ENCODE measurements at places on chromosomes 5 and 9.

DNA sequence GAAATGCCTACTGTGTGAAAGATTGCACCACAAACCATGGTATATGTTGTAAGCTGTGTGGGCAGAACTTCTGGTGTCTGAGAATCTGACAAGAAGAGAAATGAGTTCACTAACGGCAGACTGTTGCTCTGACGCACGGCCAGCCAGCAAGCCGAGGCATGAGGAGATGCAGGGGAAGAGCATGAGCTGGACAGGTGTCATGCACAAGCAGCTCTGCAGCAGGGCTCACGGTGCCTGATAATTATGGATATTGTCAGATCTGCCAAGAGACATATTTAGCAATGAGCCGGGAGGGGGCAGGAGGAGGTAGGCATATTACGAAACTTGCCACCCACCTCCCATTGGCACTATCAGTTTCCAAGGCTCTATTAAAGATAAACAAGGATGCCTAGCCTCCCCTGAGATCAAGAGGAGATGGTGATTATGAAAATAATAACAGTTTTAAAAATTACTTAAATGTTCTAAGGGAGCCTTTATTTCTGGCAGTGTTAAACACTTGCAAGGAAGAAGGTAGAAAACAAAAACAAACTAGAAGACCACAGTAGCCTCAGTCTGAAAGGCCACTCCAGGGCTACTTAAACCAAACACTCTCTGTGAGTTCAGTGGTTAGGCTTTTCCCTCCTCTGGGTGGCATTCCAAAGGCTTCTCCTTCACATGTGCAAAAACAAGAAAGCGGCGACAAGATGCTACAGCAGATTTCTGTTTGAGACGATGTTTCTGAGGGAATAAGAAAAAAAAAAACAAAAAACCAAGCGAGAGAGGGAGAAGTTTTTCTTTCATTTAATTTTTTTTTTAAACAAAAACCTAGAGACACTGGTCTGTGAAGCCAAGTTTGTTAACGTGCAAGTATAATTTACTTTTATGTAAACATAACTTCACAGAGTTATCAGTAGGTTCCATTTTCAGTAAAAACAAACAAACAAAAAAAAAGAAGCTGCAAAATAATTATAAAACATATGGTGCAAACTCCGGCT, 339.5 kb downstream of the BNC2 start:
- DNase-seq: peak; percentile 98

DNA sequence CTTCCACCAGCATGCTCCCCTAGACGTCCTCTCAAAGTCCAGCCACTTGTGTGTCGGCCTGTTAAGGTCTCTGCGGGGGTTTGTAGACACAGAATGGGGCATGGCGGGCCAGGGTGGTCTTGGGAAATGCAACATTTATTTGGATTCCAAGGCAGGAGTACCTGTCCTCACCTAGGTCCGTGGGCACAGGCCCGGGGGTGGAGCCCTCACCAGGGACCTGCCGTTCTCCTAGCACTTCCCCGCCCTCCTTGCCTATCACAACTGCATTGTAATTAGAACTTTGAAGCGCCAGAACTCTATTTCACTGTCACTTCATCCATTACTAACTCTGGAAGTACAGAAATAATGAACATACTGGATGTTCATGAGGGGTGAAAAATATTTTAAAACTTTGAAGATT, 268.3 kb upstream of the ACTBL2 start:
- no peak for DNase-seq

- no peak for DNase-seq
These were observed 12.7 kb upstream of the PRELID2 start for GRCh38 chr5:145847499-145848497.

- DNase-seq: peak; percentile 69
These were observed 900.0 kb upstream of the CDH10 start for GRCh38 chr5:25544652-25545249.

DNA sequence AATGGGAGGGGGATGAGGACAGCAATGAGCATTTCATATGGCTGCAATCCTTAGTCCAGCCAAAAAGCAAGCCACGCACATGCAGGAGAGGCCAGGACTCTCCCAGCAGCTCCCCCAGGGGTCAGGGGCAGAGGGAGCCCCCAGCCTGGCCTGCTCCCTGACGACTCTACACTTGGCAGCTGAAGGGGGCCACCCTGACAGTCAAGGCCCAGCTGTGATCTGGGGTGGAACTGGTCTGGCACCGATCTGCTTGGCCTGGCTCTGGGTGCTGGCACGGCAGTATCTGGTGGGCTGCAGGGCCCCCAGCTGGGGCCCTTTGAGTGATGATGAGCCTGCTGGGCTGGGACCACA, 118.1 kb downstream of the ADAMTS2 start:
- DNase-seq: no peak

DNA sequence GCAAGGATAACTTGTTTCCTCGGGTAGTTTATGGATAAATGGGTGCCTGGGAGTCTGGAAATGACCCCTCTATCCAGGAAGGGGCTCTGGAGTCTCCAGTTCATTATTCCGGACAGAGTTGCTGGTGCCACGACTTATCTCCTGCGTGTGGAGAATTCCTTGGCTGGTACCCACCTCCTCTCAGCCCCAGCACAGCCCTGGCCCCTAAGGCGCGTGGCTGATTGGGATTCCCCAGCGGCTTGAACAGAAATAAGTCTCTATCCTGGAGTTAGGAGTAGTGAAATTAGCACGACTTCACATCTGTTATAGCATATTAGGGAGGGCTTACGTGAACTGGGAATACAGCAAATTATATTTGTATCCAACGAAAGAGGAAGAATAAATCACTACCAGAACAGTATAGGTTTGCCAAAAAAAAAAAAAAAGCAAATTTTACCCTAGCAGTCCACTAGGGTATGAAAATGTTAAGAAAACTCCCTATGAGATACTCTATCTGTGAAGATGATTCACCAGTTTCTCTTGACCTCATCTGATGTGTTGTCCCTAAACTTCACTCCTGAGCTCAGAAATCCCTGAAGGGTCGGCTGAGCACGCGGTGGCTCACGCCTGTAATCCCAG, 172.5 kb upstream of the OTULINL start:
- no peak for DNase-seq

DNA sequence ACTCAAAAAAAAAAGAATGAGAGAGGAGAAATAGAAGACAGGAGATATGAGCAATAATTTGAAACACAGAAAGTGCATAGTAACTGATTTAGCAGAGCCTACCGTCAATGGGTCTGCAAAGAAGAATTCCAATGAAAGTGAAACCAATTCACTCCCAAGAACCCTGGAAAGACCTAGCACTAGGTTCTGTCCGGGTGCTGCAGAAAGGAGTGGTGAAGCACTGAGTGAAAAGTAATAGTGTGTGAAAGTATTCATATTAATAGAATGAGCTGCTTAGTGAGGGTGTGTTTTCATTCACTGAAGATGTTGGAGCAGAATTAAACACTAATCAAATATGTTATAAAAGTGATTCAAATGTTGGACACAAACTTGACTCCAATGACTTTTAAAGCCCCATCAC, 51.3 kb upstream of the SLC30A5 start:
- no peak for DNase-seq

DNA sequence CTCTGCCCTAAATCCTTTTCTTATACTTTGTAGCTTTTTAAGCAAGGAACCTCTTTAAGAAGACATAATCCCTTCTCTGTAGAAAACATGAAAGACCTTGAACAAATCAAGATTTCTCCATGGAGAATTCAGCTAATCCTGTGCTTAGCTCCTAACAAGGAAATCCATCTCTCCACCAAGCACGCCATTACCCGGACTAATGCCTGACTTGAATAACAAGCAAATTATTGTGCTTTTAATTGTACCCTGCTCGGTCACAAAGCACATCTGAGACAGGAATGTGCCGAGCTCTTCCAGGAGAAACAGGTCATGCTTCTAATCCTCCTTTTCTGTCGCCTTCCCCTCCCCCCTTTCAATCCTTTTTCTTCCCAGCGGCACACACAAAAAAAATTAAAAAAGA, 141.3 kb downstream of the PSAT1 start:
- DNase-seq: peak; percentile 23

GRCh38 chr5:115578657-115579056, 23.6 kb downstream of the TICAM2 start:
- DNase-seq: no peak

DNA sequence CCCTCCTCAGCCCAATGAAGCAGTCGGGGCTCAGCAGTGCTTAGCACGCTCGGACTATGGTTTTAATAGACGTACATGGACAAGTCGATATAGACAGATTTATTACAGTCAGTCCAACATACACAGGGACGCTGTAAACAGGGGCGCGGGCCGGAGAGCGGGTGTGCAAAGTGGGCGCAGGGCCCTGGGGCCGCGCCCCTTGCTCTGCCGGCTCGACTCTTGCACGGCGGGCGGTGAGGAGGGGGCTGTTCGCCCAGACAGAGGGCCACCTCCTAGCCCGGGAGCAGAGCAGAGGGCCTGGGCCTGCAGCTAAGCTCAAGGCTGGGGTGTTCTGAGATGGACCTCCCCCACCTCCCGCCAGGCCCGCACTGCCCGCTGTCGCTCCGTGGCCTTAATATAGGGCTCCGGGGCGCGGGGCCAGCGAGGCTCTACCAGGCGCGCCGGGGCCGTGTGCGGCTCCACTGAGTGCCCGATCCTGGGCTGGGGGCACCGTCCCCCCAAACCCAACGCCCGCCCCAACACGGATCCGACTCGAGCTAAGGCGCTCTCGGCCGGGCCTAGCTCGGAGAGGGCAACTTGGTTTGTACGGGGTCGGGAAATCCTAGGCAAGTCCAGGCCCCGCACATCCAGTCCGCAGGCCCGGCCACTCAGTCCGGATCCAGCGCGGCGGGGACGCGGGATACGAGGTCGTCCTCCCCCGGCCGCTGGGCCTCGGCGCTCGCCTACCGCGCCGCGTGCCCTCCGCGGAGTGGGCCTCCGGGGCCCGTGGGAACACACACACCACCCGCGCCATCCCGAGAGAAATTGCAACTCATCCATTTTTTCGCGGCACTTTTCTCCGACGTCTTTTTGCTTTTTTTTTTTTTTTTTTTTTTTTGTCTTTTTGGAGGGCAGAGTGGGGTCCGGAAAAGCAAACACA, 6.1 kb downstream of the PITX1 start:
- DNase-seq: no peak

DNA sequence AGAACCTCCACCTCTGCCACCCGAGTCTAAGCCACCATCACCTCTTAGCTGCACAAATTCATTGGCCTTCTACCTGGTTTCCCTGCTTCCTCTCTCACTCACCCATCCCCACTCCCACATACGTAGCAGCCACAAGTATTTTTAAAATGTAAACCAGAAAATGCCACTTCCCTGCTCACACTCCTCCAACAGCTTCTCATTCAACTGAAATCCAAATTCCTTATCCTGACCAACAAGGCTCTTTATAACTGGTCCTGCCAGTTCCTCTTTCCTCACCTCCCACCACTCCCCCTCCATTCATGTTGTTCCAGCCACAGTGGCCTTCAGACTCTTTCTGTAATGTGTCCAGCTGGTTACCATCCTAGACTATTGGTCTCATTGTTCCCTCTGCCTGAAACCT, 25.0 kb upstream of the PALM2AKAP2 start:
- DNase-seq: no peak

GRCh38 chr9:72353455-72354116, 11.4 kb downstream of the ZFAND5 start:
- DNase-seq: no peak

GRCh38 chr5:80067016-80067415, 31.9 kb downstream of the THBS4 start:
- no peak for DNase-seq

DNA sequence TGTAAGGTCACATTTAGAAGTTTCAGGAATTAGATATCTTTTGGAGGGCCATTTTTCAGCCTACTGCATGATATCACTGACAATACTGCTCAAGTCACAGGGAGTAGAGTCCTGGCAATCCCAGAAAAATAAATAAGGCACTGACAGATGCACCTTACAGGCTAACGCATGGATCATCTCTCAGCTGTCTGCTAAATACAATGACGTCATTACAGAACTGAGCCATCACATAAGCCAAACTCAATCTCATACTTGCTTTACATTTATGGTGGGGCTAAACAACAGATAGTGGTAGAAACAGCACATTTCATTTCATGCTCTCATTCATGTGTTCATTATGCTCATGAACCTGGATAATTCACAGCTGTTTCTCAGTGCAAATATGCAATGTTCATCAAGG, 243.7 kb downstream of the SEMA5A start:
- no peak for DNase-seq

GRCh38 chr5:125510651-125511050, 764.2 kb upstream of the ZNF608 start:
- no peak for DNase-seq

- no peak for DNase-seq
These were observed 54.9 kb downstream of the MTX3 start for GRCh38 chr5:79936002-79936645.

GRCh38 chr5:16757989-16758501, 141.2 kb upstream of the RETREG1 start:
- no peak for DNase-seq

- DNase-seq: no peak
These were observed 109.3 kb upstream of the IFNE start for GRCh38 chr9:21591221-21592062.

DNA sequence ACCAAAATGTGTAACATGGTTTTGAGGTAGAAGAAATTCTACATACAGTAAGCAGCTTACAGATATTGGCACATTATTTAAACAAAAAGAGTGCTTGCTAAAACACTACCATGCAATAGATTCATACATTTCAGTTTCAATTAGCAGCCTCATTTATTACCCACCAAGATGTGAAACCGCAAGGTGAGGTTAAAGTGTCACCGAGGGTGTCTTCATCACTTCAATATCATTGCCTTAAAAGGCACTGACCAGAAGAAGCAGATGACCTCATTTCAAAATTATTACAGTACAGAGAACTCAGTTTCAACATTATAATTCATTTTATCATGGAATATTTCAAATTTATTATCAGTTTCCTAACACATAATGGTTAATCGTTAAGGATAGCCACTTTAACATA, 302.2 kb downstream of the ISL1 start:
- peak; percentile 14 for DNase-seq

Measured in NCI-H69 (cell line).